Activated T-helper 17 cell treated with anti-CD3 and anti-CD28 coated beads, Interleukin-2, amount 50 U/mL, for 72 hours (primary cell): ENCODE measurements at places on chromosomes 6 and 20. TPM values are rescaled to one million over a fixed set of nuclear protein-coding genes. Genes with fewer than 3 reads are reported as not detected.

FAM209B gene
- total RNA-seq = 1.5 TPM

PEX6 gene
- total RNA-seq = 9.6 TPM

SPATS1 gene
- total RNA-seq = not detected

DNA sequence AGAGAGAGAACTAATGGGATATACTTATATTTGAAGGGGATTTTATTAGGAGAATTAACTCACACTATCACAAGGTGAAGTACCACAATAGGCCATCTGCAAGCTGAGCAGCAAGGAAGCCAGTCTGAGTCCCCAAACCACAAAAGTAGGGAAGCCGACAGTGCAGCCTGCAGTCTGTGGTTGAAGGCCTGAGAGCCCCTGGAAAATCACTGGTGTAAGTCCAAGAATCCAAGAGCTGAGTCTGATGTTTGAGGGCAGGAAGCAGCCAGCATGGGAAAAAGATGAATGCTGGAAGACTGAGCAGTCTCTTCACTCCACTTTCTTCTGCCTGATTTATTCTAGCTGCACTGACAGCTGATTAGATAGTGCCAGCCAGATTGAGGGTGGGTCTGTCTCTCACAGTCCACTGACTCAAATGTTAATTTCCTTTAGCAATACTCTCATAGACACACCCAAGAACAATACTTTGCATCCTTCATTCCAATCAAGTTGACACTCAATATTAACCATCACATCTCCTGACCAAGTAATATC, 823.9 kb downstream of the PHF3 start:
- ATAC-seq = no peak

DNA sequence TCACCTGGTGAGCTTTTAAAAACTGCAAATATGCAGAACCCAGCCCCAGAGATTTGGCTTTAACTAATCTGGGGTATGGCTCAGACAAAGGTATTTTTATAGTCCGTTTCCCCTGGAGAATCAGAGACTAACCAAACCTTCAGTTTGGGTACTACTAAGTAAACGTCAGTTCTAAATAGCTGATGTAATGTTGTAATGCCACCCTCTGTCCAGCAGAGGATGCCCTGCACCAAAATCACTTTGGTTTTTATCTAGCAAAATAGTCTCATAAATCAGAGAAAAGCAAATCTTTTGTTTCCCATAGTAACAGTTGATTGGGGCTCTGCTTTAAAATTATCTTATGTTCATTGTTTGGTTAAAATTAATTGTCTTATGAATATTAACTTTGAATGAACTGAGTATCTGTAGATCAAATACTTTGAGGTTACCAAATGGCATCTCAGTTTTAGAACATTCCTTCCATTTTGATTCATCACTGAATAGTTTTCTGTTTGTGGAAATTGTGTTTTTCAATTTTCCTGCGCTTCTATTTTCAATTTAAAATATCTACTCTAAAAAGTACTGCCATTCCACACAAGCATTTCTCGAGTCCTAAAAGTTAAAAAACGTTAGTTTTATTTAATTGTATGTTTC, 278.3 kb upstream of the PLCB4 start:
- ATAC-seq = no peak

DNA sequence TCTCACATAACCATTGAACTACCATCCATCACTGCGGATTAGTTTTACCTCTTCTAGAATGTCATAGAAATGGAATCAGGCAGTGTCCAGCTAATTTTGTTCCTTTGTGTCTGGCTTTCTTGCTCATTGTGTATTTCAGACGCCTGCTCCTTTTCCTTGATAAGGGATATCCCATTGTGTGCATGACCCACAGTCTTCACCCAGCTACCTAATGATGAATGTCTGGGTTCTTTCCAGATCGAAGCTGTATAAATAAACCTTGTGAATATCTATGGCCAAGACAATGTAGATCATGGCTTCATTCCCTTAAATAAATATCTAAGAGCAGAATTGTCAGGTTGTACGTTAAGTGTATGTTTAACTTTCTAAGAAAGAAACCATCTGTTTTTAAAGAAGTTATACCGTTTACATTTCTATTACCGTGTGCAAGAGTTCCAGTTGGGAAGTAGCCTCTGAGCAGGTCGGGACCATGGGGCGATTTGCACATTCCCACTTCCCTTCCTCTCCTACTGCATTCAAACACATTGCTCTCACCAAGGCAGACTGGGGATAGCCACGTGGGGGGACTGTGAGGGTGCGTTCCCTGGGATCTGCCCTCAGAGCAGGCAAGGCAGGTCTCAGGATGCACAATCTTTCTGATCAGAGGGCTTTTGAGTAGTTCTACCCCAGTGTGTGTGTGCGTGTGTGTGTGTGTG, 13.1 kb downstream of the CD93 start:
- ATAC-seq = no peak

GRCh38 chr6:69900869-69901268, 34.5 kb downstream of the COL19A1 start:
- ATAC-seq = no peak

GRCh38 chr6:152598421-152598820, 38.7 kb downstream of the SYNE1 start:
- ATAC-seq = peak; percentile 12

DNA sequence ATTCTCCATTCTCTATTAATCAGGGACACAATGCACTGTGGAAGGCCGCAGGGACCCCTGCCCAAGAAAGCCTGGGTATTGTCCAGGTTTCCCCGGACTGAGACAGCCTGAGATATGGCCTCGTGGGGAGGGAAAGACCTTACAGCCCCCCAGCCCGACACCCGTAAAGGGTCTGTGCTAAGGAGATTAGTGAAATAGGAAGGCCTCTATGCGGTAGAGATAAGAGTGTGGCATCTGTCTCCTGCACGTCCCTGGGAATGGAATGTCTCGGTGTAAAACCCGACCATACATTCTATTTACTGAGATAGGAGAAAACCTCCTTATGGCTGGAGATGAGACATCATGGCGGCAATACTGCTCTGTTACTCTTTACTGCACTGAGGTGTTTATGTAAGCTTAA, 15.7 kb upstream of the EIF2S2 start:
- no peak for ATAC-seq

GRCh38 chr6:125899726-125900182, 56.8 kb upstream of the HINT3 start:
- no peak for ATAC-seq

- ATAC-seq = no peak
Observed at GRCh38 chr6:135667691-135668455, 170.3 kb upstream of the AHI1 start.

- ATAC-seq = no peak
Observed at GRCh38 chr6:13259393-13259792, 68.9 kb downstream of the TBC1D7 start.

GRCh38 chr6:5752391-5752680, 254.4 kb downstream of the NRN1 start:
- ATAC-seq = no peak

DNA sequence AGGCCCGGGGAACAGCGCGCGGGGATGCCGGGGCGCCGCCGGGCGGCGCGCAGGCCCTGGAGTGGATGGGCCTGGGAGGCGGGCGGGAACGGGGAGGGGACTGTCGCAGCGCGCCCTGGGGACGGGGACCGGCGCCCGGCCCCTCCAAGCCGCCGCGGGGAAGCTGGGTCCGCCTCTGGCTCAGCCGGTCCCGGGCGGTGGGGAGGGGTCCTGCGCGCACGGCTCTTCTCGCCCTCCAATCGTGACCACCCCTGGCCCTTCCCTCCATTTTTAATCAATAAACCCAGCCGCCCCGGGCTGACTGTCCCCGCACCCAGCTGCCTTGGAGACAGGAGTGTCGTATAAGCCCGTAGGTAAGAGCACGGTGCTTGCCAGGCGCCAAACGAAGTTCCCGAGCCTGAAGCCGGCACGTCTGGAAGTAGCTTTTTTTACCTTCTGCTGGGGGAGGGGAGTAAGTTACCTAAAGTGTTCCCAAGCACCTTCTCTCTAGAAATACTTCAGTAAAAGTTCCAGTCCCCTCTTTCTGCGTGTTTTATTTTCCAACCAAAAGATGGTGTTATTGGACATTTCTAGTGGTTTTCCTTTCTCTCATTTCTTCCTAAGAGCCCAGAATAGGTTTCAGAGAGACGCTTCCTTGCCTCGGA, 780 bp upstream of the TAF4 start:
- ATAC-seq = peak; percentile 44

GRCh38 chr6:164010441-164011103, 596.1 kb downstream of the QKI start:
- ATAC-seq = no peak

DNA sequence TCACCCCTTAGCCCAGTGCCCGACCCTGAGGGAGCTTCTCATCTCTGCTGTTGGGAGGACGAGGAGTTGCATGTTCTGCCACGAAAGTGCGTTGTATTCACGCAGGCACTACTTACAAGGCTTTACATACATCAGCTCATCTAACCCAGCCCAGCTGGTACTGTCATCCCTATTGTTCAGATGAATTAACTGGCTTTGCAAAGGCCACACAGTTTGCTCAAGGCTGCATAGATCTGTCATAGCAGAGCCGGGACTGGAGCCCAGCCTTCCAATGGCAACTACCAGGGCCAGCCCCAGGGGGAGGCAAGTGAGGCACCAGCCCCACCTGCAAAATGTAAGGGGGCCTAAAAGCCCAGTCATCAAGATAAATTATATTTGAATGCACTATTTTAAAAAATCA, 257.6 kb downstream of the NFATC2 start:
- no peak for ATAC-seq

GRCh38 chr6:158270389-158271127, 41.7 kb upstream of the TULP4 start:
- no peak for ATAC-seq

DNA sequence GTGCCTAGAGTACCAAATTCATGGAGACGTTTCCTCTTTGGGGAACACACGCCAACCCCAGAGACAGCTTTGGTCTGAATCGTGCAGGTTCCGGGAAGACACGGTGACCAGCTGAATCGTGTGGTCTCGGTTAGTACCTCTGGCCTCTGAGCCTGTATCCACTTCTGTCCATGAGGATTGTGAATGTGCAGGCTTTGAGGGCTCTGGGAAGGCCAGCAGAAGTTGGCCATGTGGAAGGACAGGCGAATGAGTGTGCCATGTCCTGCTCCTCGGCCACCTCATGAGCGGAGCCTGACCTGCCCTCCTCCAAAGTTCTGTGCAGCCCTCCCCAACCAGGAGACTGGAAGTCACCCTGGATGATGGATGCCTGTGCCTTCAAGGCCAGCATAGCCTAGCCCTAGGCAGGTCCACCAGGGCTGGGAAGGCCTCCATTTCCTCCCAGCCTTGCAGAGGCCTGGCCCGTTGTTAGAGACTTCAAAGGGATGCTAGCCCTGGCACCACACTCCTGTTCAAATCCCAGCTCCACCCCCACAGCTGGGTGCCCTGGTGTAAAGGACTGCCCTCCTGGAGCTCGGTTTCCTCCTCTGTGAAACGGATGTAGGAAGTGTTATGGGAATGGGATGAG, 1.7 kb upstream of the TMEM74B start:
- ATAC-seq = no peak

DNA sequence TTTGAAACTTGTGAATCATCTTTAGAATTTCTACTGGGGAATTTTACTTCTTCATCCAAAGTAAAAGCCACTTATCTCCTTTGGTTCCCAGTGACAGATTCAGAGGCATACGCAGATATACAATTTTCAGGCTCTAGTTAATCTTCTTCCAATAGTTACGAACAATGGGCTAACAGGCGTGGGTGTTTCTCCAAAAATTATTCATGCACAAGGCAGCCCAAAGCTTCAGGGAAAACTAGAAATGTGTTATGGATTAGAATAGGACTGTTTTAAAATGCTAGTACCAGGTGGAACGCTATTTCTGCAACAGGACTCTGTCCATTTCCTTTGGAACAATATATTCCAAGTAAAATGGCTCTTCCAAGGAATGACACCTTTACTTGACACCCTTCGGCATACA, 102.2 kb downstream of the ZNF217 start:
- no peak for ATAC-seq
